A549 (cell line): ENCODE measurements at places on chromosomes 12 and 14. TPM values are rescaled to one million over a fixed set of nuclear protein-coding genes. Genes with fewer than 3 reads are reported as not detected.

INSM2 gene
- polyA plus RNA-seq: not detected in 3 replicates

- no peak for DNase-seq
These were observed 22.7 kb downstream of the GPR19 start for GRCh38 chr12:12673296-12673695.

DNA sequence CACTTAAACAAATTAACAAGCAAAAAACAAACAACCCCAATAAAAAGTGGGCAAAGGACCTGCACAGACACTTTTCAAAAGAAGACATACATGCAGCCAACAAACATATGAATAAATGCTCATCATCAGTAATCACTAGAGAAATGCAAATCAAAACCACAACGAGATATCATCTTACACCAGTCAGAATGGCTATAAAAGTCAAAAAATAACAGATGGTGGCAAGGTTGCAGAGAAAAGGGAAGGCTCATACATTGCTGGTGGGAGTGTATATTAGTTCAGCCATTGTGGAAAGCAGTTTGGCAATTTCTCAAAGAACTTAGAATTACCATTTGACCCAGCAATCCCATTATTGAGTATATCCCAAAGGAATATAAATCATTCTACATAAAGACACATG, 34.6 kb upstream of the NT5DC3 start:
- no peak for DNase-seq

CCDC88C gene
- polyA plus RNA-seq: 2.9 to 3.6 TPM (median 3.6 TPM) in 3 replicates

DNA sequence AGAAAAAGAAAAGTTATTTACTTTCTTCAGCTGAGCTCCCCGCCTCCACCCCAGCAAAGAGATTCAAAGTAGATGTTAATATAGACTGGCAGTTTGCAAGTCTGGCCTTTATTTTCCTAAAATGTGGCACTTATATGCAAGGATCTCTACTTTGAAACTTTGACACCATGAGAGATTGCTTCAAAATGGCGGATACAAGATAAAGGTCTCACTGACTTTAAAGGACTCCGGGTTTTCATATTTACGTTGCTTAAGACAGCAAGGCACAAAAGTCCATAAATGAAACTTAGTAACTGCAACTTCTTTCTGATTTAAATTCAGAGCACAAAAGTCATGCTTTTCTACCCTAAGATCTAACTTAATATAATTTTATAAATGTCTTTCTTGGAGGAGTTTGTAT, 3.5 kb downstream of the OTX2 start:
- no peak for DNase-seq
